ENCODE measurements at places on chromosomes 16 and 17. TPM values are rescaled to one million over a fixed set of nuclear protein-coding genes. Genes with fewer than 3 reads are reported as not detected.

- no peaks in the 10 kb centered on the region for H3K36me3 ChIP-seq
- no peaks in the 10 kb centered on the region for H3K27me3 ChIP-seq
- H3K27ac ChIP-seq, result peak overlapping the region; percentile 46
- H3K4me1 ChIP-seq, result peaks cover 18% of the 10 kb centered on the region
- DNase-seq, result peak; percentile 79
These were observed 19.2 kb downstream of the SGF29 start for GRCh38 chr16:28572696-28573510.

GRCh38 chr16:68270353-68270752 lies 6.0 kb downstream of the SLC7A6 start:
- peaks cover 14% of the 10 kb centered on the region for H3K36me3 ChIP-seq
- no peak for DNase-seq
- no peaks in the 10 kb centered on the region for H3K27me3 ChIP-seq
- H3K4me1 ChIP-seq, result peaks cover 94% of the 10 kb centered on the region
- H3K27ac ChIP-seq, result no peak overlapping the region
- no peak overlapping the region for H3K4me3 ChIP-seq

DNA sequence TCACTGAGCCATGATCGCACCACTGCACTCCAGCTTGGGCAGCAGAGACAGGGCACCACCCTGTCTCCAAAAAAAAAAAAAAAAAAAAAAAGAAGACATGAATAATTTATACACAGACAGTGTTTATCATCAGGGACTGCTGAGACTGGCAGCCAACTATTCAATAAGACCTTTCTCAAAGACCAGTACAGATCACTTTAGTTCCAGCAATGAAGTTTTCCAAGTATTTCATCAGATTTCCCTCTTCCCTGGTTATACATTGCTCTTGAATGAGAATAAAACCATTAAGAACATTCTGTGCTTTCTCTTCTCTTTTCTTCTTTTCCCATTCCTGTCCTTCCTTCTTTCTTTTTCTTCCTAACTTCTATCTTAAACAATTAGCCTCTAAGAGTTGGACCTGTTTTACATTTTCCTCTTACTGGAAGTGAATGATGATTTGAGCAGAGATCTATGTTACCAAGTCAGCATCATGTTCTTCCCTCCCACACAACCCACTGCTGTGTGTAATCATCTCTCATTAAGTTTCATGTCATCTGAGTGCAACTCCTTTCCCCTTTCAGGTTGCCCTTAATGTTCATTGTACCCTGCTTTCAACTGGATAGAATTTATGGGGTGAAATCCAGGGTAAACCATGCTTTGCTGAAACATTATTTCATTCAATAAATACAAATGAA lies 35.9 kb upstream of the SMIM36 start:
- no peaks in the 10 kb centered on the region for H3K36me3 ChIP-seq
- H3K4me3 ChIP-seq, result no peak overlapping the region
- H3K27me3 ChIP-seq, result no peaks in the 10 kb centered on the region
- DNase-seq, result no peak

DNA sequence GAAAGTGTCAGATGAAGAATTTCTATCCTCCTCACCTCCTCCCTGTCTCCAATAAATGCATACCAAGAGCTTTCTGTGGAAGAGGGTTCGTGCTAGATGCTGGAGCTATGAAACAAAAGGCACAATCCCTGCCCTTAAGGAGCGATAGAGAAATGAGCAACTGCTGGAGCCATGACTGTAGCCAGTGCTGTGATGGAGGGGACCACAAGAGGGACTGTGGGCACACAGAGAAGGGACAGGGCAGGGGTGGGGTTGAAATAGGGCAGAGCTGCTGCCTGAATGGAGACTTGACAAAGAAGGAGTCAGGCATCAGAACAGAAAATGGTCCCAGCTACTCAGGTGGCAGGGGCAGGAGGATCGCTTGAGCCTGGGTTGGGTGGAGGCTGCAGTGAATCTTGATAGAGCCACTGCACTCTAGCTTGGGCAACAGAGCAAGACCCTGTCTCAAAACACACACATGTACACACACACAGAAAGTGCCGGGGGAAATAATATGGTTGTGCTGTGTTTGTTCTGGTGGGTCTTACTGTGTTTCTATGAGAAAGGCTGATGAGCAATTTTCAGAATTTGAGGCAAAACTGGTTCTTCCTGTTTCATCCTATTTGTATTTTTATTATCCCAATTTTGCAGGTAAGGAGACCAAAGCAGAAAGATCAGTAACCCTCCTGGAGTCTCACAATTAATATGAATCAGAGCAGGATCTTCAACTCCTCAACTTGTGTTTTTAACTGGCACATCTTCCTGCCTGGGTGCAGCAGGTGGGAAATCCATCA lies 16.5 kb downstream of the TMEM98 start:
- H3K36me3 ChIP-seq, result peaks cover 24% of the 10 kb centered on the region
- peaks cover 19% of the 10 kb centered on the region for H3K4me1 ChIP-seq
- no peaks in the 10 kb centered on the region for H3K27me3 ChIP-seq

- no peak for DNase-seq
- no peaks in the 10 kb centered on the region for H3K27me3 ChIP-seq
- H3K4me3 ChIP-seq, result no peak overlapping the region
- no peak overlapping the region for H3K27ac ChIP-seq
These were observed 110.3 kb downstream of the STX8 start for GRCh38 chr17:9465210-9465921.

DNA sequence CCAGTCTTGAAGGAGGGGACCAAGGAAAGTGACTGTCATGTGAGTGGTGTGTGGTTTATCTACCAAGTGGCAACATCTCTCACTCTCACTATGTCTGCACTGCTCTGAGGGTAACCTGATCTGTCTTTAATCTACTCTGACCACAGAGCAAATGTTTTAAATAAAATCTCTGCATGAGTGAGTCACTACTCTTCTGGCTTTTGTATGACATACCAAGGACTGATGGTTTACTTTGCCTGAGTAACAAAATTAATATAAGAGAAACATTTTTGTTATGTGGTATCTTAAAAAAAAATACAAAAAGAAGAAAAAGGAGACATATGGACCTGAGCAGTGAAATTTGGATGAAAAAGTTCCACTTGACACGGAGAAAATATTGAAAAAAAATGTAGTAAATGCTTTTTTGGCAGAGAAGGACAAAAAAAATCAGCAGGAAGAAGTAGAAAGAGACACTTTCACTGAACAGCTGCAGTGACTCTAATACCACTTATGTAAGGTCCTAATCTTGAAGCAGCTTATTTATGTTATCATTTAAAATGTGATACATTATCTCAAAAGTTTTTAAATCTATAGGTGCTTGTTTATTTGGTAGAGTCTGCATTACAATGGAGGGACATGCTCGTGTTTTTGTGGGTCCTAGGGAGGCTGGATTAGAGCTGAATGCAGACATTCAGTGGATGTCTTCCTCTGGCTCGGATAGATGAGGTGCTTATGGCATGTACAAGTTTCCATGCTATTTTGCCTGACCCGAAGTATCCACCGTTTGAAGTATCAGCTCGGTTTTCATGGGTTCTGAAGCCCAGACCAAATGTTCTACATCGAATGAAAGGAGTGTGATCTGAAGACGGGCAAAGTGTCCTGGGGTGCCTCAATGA lies 240.7 kb downstream of the MAP2K6 start:
- H3K27ac ChIP-seq, result no peak overlapping the region
- no peak for DNase-seq
- H3K4me3 ChIP-seq, result no peak overlapping the region

KRT31 gene
- total RNA-seq, result not detected

- no peak for DNase-seq
- H3K4me1 ChIP-seq, result peaks cover 31% of the 10 kb centered on the region
- no peaks in the 10 kb centered on the region for H3K27me3 ChIP-seq
- H3K27ac ChIP-seq, result no peak overlapping the region
- H3K4me3 ChIP-seq, result no peak overlapping the region
- no peaks in the 10 kb centered on the region for H3K36me3 ChIP-seq
These were observed 118.1 kb downstream of the FTO start for GRCh38 chr16:53821957-53822625.
